ENCODE measurements at places on chromosomes 6 and 20.

GRCh38 chr20:24443436-24443835 is 26.0 kb upstream of the SYNDIG1 start:
- DNase-seq, result no peak

- DNase-seq, result peak; percentile 8
These were observed 622 bp downstream of the MAFB start for GRCh38 chr20:40688129-40689099.

GRCh38 chr6:169972101-169972651 is 220.8 kb downstream of the ERMARD start:
- DNase-seq, result no peak

DNA sequence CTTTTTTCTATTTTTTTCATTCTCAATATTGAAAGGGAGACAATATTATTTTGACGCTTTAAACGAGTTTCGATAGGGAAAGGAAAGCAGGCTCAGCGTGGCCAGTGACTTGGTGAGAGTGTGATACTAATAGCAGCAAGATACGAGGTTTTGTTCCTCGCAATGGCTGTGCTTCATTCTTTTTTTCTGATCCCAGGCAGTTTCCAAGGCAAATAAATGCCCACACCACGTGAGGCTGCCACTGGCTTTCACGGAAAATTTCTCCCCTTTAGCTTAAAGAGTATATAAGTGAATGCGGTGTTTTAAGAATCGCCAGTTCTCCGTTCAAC is 196.4 kb upstream of the ZNF184 start:
- DNase-seq, result no peak

DNA sequence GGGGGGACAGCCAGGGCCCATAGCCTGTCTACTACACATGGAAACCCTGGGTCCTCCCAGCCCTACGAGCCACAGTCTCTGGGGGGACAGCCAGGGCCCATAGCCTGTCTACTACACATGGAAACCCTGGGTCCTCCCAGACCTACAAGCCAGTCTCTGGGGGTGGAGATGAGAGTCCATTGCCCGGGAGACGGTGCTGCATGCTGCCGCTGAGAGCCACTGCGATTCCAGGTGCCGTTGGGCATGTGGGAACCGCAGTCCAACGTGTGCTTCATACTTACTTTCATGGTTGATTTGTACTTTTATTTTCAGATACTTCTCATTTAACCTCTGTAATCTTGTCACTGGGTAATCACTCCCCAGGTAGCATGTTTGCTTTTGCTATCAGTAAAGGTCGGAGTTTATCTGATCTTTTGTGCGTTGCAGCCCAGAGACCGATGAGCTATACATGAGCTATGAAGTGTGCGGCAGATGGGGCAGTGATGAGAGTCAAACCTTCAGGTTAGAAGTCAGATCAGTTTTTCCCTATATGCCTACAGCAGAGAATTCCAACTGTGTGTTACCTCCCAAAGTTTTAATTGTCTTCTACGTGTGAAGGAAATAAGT is 58.2 kb downstream of the SMOC2 start:
- no peak for DNase-seq

- no peak for DNase-seq
These were observed 671.2 kb downstream of the COL12A1 start for GRCh38 chr6:74534465-74535211.

GRCh38 chr6:5559651-5560050 is 298.3 kb downstream of the FARS2 start:
- no peak for DNase-seq

- no peak for DNase-seq
These were observed 49.4 kb upstream of the DACT2 start for GRCh38 chr6:168368936-168369335.

- DNase-seq, result no peak
These were observed 54.6 kb downstream of the FOXC1 start for GRCh38 chr6:1664329-1664728.

DNA sequence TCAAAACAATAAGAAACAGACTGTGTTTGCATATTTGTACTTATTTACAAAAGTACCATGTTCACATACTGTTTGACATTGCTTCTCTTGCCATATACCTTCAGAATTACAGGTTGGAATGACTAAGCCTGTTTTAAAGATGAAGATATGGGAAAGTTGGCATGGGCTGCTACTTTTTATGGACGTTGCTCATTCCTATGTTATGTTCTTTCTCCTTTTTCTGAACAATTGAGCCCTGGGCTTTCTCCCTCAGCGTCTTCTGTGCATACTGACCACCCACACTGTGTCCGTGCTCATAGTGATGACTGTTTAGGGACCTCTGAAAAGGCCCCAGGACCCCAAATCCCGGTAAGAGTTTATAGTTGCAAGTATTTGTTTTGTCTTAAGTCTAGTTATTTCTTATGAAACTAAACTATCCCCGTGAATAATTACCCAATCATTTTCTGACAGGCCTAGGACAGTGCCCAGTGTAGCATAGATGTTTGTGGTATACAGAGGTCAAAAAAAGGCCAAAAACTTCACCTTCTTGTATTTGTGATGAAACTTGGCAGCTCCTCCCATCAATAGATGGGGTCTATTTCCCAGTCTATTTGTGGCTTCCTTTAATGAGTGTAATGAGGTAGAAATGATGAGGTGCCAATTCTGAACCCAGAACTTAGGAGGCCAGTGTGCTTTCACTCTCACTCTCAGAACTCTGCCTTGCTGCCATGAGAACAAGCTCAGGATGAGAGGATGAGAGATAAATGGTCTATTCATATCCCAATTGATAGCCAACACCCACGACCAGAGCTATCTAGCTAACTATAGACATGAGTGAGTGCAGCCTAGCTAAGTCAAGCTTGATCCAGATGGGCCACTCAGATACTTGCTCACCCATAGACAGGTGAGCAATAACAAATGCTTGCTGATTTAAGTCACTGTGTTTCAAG is 40.9 kb downstream of the GSTA4 start:
- DNase-seq, result no peak

- no peak for DNase-seq
These were observed 650.6 kb downstream of the CBLN4 start for GRCh38 chr20:55354720-55355119.

- no peak for DNase-seq
These were observed 6.7 kb upstream of the LCA5 start for GRCh38 chr6:79543886-79544285.

GRCh38 chr6:10779076-10779475 is 31.5 kb downstream of the TMEM14B start:
- no peak for DNase-seq

GRCh38 chr20:51508158-51508557 is 34.4 kb downstream of the NFATC2 start:
- no peak for DNase-seq

- DNase-seq, result no peak
These were observed 673.6 kb downstream of the CD109 start for GRCh38 chr6:74369556-74369993.

DNA sequence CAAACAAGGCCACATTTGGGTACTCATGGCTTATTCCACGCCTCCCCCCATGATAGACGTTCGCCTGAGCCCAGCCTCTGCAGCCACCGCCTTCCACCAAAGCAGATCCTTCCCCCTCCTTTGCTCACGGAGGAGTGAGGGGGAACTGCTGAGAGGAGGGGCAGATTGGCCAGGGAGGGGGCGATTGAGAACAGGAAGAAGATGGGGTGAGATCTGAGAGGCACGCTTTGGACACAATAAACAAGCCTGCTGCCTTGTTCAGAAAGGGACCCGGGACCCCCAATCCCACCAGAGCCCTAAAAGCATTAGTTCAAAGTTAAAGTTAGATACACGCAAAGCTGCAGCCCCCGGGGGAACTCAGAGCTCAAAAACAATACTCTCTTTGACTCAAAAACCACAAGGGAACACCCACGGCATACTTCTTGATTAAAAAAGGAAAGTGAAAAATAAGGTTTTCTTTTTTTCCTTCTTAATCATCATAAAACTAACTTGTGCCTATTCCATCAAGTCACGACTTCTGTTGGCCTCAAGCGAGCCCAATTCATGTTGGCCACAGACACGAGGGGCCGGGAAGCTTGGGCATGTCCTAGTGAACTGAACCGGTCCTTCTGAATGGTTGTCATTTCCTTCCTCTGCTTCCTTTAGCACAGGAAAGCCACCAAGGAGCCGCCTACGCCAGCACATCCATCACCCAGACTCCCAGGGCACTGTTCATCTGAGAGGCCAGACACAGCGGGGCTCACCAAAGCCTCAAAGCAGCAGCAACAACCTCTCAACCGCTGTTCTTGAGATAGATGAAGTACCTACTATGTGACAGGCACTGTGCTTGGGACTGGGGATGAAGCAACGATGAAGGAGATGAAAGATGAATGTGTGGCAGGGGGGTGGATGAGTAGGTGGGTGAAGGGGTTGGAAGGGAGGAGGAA is 44.7 kb downstream of the NFATC2 start:
- peak; percentile 53 for DNase-seq

- no peak for DNase-seq
These were observed 156.6 kb downstream of the OTOR start for GRCh38 chr20:16904751-16905150.

GRCh38 chr20:4025679-4026078 is 10.3 kb upstream of the RNF24 start:
- no peak for DNase-seq

DNA sequence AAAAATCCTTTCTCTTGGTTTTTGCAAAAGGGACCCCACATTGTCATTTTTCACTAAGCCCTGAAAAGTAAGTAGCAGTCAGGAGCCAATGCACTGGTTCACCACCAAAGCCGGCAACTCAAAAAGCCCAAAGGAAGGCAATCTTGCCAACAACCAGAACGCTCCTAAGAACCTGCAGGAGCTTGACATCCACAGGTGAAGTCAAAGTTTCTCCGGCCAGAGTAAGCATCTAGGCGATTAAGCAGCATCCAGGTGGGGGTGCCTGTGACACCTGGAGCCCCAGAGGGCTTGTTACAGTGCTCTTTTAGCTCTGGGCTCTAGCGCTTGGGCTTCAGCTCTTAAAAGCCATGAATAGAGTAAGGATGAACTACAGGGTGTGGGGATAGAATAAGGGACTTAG is 36.1 kb downstream of the SLC35D3 start:
- DNase-seq, result no peak

DNA sequence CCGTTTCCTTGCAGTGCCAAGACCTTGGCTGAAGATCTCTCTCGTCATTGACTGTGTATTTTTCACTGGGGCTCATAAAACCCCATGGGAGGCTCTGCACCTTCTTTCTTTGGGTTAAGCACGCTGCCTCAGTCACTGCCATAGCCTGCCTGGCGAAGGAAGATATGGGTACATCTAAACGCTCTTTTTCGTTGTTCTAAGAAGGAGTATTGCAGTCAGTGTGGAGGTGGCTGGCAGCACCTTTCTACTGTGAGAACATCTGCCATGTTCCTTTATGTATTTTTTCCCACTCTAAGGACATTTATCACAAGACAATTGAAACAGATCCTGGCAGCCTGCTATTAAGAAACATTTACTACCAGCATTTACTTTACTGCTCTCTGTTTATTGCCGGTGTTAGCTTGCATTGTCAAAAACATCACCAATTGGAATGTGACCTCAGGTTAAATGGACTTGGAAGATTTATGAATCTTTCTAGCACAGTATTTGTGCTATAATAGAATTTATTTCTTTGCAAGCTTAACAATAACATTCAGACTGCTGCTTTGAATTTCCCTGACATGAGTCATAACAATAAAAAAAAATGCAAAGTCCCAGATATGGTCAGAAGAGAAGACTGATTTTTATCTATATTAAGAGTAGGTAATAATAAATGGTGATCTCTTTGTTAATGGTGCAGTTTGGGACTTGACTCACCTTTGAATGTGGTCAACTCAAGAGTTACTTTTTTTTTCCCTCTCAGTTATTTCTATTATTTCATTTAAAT is 62.2 kb upstream of the CLDN20 start:
- no peak for DNase-seq

- DNase-seq, result no peak
These were observed 36.3 kb downstream of the IGF2R start for GRCh38 chr6:160005211-160005610.

- no peak for DNase-seq
These were observed 7.3 kb downstream of the COL10A1 start for GRCh38 chr6:116118608-116119007.

GRCh38 chr6:20846602-20847028 is 312.4 kb downstream of the CDKAL1 start:
- peak; percentile 13 for DNase-seq

DNA sequence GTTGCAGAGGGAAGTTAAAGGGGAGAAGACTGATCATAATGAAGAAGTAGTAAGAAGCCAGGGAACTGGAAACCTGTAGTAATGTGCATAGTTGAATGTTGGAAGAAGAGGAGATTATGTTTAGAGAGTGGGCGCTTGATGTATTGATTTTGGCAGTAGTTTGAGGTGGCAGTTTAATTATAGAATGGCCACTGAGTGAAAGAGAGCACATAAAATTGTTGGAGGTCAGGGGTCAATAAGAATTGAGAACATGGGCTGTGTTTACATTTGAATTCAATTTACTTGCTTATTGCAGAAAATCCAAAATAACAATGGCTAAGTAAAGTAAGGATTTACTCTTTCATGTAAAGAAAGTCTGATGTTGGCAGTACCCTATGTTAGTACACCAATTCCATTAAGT is 15.7 kb downstream of the VTA1 start:
- DNase-seq, result no peak

DNA sequence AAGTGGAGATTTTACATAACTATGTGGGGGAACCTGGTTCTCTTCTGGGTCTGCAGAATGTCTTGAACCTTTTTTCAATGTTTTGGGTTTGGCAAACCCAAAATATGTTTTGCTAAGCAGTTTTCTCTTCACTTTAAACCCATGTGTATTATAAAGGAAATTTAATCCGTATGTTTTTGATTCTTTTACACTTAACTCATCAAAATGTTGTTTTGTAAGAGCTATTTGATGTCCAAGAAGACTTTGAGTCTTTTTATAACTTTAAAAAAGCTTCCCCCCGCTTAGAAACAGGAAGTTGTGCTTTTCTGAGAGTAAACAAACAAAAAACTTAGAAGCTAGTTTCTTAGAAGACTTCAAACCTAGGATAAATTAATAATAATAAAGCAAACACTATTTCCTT is 81.9 kb upstream of the CEP162 start:
- DNase-seq, result no peak

- DNase-seq, result peak; percentile 48
These were observed 33.9 kb downstream of the SLC17A4 start for GRCh38 chr6:25788305-25788922.

DNA sequence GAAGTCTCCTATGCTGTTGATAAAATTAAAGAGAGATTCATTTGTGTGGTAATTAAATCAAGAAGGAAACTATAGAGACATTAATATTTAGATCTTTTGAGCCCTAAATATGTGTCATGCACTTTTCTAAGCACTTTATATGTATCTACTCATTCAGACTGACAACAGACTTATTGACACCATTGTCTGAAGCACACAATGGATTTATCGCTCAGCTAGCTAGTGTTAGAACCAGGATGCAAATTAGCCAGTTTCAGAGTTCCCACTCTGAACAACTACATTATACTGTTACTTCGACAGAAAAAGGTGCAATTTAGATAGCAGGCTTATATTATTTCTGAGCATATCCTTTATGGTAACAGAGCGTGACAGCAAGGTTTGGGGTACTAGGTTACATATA is 27.7 kb upstream of the KIAA0408 start:
- DNase-seq, result no peak

All from inflammatory macrophage (primary cell).